ENCODE measurements at places on chromosomes 13 and 19.

GRCh38 chr19:56301155-56301554, 13.5 kb downstream of the ZSCAN5A start:
- no peak for DNase-seq

- DNase-seq: no peak
Observed at GRCh38 chr13:46484561-46484960, 68.4 kb upstream of the LRCH1 start.

- no peak for DNase-seq
Observed at GRCh38 chr13:69324090-69324886, 783.3 kb upstream of the ATXN8OS start.

- peak; percentile 39 for DNase-seq
Observed at GRCh38 chr19:50537769-50538230, 24.1 kb upstream of the ASPDH start.

DNA sequence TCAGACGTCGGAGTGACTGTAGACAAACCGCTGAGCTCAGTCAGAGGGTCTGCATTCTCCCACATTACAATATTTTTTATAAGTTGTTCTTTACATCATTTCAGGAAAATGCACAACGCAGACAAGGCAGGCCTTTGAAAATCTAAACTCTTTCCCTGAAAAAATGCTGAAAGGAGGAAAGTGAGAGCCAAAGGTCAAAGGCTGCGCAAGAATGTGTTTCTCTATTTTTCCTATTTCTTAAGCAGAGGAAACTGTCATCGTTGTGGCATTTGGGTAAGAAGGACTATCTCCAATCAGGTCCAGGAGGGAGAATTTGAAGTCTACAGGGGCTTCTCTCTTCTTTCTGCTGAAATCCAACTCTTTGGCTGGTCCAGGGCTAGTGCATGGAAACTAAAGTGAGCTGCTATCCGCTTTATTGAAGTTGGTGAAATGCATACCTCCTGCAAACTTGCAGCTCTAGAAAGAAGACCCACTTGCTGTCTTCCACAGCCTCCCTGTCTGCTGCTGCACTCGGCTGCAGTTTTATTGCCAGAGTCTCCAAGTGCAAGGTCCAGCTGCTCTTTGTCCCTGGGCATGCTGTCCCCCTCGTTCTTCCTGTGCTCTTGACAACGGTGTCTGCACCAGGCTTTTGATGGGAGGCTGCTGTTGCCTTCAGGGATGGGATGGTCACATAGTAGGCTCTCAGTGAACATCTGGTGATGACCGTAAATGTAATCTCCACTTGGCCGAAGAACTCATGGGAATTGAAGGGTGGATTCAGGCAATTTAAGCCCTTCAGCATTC, 31.2 kb downstream of the ZNF536 start:
- no peak for DNase-seq

DNA sequence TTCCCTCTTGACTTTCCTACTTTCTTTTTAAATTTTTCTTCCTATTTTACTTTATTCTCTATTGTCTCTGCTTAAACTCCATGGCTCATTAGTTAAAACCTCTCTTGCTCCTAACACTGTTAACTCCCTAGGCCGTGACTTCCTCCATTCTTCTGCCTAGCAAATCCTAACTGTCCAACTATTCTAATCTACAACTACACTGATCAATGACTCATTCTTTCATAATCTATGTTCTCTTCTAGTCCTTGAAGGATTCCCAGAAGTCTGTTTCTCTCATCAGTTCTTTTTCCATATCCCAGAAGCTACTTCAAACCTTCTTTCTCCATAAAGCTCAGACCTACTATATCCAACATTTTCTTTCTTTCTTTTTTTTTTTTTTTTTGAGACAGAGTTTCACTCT, 66.9 kb downstream of the MICU2 start:
- no peak for DNase-seq

DNA sequence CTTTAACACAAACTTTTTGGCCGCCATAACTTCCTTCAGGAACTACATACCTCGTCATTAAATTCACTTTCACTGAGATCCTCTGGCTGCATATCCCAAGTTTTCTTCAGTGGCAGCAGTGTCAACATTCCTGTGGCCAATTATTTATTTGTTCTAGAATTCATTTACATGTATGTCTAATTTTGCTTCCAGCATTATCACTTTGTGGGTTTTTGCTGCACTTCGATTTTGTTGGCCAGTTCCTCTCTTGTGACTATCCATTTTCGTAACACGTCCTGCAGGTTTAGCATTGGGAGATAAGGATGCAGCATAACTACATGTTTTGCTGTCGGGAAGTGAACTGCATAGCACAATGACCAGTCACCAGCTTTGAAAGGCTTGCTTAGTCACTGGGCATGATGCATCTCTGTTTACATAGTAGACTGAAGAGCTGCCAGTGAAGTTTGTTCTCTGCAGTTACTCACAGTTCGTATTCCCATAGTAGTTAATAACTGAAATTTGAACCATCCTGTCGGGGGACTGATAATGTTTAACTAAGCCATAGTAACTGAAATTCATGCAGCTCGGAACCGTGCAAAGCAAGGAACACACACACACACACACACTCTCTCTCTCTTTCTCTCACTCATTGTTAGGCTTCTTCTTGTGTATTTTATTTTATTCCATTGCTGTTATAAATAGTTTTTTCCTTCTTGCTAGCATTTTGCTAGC, 28.3 kb downstream of the ZNF507 start:
- DNase-seq: no peak

- DNase-seq: no peak
Observed at GRCh38 chr19:23515551-23515950, 120.3 kb upstream of the ZNF91 start.

- DNase-seq: no peak
Observed at GRCh38 chr13:112903606-112904195, 65.3 kb upstream of the MCF2L start.

- DNase-seq: no peak
Observed at GRCh38 chr19:30681162-30682100, 309.2 kb downstream of the ZNF536 start.

DNA sequence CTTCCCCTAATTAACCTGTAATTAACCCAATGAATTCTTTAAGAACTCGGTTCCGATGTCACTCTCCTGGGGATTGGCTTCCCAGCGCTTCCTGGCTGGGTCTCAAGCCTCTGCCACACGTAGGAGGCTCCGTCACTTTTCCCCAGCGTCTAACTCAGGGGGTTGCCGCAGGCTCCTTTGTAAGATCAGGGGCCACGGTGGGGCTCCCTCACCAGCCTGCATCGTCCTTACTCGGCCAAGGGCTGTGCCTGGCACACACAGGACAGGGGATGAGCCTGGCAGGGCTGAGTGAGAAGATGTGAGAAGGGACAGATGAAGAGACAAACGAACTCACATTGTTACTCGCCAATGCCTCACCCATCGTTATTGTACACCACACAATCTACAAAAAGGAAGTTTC, 20.9 kb upstream of the ATP11A start:
- no peak for DNase-seq

DNA sequence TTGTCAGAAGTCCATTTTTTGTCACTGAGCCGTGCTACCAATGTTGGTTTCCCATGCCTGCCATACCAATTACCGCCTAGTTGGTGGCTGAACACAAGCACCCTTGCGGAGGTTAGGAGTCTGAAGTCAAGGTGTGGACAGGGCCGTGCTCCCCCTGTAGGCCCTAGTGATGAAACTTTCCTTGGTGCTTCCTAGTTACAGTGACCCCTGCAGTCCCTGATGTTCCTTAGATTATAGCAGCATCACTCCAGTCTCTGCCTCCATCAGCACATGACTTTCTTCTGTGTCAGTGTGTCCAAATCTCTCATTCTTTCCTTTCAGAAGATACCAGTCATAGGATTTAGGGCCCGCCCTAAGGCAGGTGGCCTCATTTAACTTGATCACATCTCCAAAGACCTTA, 99.0 kb downstream of the MYO16 start:
- DNase-seq: no peak

DNA sequence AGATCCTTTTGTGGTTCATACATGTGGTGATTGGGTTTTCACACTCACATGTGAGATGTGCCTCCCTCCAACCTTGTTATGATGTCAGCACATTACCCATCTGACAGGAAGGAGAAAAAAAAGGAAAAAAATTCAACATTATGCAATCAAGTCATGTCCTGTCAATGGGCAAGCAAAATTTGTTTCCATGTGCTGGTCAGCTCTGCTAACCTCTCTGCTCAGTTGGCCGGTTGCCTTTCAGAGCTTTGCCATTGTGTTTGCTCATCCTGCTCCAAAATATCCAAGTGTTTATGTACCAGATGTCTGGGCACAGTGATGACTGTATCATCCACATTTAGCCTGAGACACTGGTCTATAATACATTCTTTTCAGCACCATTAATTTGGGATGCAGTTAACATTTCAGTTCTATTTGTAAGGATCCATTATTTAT, 27.0 kb upstream of the METTL21C start:
- no peak for DNase-seq

GRCh38 chr19:5623397-5624017, 624 bp downstream of the SAFB start:
- no peak for DNase-seq

DNA sequence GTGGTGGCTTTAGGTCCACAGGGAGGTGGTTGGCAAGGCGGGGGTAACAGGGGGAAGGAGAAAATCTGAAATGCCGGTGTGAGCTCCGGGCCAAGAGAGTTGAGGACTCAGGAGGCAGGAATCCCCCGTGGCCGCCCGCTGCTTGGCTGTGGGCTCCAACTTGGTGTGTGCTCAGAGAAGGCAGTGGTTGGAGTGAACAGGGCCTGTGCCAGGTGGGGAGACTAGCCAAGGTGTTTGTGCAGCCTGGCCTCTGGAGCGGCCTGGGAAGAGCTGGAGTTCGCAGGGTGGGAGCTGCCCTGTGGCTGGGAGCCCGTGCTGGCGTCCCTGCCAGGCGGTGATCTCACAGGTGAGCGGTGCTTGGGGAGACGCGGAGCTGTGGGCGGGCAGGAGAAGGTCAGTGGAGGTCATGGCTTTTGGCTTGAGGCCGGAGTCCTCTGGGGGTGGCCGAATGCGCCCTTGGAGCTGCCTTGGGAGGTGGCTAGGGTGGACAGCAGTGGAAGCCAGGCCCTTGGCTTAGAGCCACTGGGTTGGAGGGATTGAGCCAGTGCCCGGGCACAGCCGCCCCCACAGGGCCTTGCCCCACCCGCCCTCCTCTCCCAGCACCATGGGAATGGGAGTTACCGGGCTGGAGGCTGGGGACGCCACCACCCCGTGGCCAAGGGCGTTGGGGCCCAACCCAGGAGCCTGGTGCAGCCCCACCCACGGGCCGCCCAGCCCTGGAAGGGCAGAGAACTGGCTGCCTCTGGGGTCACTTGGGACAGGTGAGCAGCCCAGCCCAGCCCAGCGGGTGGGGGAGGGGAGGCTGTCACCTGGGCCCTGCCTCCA, 7.1 kb upstream of the CIRBP start:
- no peak for DNase-seq

- no peak for DNase-seq
Observed at GRCh38 chr13:91459485-91459884, 61.1 kb downstream of the GPC5 start.

DNA sequence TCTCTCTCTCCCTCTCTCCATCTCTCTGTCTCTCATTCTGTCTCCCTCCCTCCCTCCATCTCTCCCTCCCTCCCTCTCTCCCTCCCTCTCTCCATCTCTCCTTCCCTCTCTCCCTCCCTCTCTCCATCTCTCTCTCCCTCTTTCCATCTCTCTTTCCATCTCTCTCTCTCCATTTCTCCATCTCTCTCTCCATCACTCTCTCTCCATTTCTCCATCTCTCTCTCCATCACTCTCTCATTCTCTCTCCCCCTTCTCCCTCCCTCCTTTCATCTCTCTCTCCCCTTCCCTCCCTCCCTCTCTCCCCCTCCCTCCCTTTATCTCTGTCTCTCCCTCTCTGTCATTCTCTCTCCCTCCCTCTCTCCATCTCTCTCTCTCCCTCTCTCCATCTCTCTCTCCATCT, 55.7 kb upstream of the NFIC start:
- DNase-seq: no peak

DNA sequence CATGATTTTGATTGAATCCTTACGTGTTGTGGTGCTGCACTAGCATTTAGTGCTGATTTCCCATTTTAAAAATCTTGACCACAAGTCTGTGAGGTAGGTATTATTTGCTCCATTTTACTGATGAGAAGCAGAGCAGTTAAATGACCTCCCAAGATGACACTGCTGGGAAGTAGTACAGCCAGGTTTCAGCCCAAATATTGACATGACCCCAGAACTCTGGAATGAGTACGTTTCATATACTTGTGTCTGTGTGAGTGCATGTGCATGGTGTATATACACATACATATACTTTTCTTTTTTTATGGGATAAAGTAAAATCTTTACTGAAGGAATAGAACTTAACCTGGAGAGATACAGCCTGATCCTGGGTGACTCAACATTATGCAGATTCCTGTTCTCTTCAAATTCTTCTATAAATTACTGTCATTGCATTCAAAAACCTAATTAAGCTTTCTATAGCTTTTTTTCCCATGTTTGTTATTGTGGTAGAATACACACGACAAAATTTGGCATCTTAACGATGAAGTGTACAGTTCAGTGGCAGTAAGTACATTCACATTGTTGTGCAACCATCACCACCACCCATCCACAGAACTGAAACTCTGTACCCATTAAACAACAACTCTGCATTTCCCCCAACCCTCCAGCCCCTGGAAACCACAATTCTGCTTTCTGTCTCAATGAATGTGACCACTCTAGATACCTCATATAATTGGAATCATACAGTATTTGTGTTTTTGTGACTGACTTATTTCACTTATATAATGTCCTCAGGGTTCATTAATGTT, 311.9 kb downstream of the MTUS2 start:
- DNase-seq: no peak

DNA sequence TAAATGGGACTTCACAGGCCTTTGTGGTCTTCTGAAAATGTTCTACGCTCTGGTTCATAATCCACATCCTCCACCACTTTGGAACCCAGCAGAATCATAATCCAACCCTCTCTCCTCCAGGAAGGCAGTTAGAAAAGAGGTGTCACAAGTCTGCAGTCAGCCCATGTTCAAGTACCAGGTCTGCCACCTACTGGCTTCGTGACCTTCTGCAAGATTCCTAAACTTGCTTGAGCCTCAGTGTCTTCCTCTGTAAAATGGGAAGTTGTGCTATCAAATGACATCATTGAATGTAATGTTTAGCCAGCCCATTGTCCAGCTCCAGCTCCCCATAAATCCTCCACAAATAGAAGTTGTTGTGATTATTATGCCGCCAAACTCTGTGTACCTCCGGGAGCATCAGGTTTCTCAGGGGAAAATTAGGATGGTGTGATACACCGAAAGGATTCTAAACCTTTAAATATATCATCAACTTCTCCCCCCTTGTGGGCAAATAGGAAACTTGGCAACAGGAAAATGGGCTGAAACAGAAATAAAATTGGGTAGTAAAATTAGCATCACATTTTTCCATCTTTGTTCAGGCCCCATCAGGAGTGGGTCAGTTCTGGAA, 109.7 kb downstream of the NUFIP1 start:
- DNase-seq: no peak

DNA sequence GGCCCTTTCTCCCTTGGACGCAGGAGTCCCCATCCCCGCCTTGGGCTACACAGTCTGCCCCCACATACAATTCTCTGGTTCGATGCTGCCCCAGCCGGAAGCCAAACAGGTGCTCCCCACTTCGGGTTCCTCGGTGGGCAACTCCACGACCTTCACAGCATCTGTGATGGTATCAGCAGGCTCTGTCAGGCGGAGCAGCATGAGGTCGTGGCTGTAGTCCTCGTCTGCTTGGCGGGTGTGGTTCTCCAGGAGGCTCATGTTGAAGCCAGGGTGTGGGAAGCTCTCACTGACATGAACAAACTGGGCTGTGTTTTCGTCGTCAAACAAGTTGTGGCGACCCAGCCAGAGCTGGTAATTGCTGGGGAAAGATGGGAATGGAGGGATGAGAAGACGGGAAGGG, 3.5 kb downstream of the KLK1 start:
- DNase-seq: no peak

GRCh38 chr13:39259371-39260140, 221.3 kb downstream of the NHLRC3 start:
- no peak for DNase-seq

- DNase-seq: no peak
Observed at GRCh38 chr19:50750010-50750409, 20.3 kb upstream of the GPR32 start.
